ENCODE measurements at places on chromosomes 12 and 14.

- DNase-seq: no peak
These were observed 71.7 kb downstream of the ELK3 start for GRCh38 chr12:96265836-96266235.

- no peak for DNase-seq
These were observed 8.0 kb downstream of the CLMN start for GRCh38 chr14:95311752-95312151.

GRCh38 chr12:42468341-42468821, 121.2 kb downstream of the PRICKLE1 start:
- no peak for DNase-seq

DNA sequence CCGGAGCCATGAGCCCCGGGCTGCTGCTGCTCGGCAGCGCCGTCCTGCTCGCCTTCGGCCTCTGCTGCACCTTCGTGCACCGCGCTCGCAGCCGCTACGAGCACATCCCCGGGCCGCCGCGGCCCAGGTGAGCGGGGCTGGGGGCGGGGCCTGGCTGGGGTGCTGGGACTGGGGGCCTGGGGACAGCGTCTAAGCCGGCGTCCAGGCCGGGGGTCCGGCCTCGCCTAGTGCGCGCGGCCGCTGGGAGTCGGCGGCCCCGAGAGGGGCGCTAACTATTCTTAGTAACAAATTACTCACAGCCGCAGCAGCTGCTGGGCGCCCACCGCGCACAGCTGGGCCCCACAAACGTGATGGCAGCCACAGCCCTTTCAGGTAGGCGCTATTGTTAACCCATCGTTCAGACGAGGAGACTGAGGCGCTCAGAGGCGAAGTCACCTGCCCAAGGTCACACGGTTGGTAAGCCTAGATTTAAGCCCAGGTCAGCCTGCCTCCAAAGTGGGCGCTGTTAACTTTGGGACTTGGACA, 374 bp downstream of the CYP46A1 start:
- peak; percentile 7 for DNase-seq

DNA sequence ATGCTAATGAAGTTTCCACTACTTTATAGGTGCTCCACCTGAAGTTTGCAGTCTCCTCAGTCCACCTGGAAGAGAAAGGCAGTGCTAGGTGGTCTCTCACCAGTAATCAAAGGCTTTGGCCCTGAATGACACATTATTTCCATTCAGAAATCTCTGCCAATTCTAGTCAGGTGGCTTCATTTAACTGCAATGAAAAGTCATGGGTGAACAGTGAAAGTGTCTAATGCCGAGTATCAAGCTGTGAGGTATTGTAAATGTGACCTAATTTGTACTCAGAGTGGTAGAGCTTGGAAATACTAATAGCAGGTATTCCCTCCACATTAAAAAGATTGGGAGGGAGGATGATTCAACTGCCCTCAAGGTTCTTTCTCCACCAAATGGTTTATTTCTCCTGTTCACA, 220.9 kb upstream of the LRFN5 start:
- no peak for DNase-seq

GRCh38 chr14:92785667-92786426, 8.3 kb upstream of the GOLGA5 start:
- no peak for DNase-seq

DNA sequence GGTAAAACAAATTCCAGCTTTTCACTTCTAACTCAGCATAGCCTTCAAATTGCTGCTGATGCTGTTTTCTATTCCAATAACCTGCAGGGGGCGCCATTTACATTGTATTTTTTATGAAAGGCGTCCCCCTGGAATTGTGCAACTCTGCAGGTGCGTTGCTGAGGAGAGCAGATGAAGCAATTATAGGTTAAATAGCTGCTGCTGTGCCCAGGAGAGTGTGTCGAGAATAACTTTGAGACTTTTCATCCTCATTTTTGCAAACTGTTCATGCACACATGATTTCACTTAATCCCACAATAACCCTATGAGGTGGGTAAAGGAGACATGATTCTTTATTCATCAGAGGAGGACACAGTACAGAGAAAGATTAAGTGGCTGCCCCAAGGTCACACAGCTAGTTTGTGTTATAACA, 75.7 kb downstream of the MYRFL start:
- DNase-seq: peak; percentile 49

DNA sequence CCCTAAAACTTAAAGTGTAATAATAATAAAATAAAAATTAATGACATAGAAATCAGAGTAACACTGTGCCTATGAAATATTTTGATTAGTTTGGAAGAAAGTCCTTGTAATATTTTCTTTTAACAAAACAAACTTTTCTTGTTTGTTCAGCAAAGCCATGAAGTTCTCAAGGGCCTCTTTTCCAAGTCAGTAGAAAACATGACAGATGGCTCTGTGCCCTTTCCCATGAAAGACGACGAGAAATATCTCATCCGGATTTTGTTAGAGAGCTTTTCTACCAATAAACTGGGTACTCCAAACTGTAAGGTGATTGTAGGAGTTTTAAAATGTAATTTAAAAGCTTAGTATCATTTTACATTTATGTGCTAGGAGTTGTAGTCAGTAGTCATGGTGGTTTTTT, 54.5 kb upstream of the ASPG start:
- no peak for DNase-seq

DNA sequence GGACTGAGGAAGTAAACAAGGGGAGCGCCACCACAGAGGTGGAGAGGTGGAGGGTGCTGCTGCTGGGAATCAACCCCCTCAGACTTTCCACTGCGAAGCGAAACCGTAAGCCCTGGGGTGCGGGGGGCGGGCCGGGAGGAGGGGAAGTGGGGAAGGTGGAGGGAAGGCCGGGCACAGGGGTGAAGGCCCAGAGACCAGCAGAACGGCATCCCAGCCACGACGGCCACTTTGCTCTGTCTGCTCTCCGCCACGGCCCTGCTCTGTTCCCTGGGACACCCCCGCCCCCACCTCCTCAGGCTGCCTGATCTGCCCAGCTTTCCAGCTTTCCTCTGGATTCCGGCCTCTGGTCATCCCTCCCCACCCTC, at the start of gene LAG3:
TSS of gene LAG3 (plus strand) at position 190 of the 365 bp plus-strand sequence. CDS start 333 bp downstream, outside the sequence.
- DNase-seq: peak; percentile 66

Measured in stimulated activated CD4-positive, alpha-beta T cell treated with anti-CD3 and anti-CD28 coated beads, Interleukin-1b, Interleukin-23, amount 100 ng/mL, for 48 hours (primary cell).